ENCODE measurements at places on chromosomes 4 and X.

DNA sequence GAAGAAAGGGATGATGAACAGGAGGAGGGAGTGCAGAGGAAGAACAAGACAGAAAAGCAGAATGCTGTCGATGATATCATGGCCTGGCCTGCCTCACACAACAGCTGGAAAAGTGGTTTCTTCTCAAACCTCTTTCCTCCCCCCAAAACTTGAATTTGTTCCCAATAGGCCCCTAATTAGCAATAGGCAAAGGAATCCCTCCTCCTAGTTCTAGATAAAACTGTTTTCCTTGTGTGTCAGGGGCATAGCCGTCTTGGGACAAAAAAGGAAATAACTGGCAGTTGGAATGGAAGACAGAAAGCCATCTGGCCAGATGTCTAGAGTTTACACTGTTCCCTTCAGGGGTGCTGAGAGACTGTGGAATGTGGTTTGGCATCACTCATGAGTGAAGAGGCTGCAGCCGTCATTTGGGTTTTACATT, 177.8 kb upstream of the C1QTNF7 start:
- DNase-seq = no peak

GRCh38 chr4:87038837-87039615, 104.2 kb downstream of the AFF1 start:
- DNase-seq = no peak

DNA sequence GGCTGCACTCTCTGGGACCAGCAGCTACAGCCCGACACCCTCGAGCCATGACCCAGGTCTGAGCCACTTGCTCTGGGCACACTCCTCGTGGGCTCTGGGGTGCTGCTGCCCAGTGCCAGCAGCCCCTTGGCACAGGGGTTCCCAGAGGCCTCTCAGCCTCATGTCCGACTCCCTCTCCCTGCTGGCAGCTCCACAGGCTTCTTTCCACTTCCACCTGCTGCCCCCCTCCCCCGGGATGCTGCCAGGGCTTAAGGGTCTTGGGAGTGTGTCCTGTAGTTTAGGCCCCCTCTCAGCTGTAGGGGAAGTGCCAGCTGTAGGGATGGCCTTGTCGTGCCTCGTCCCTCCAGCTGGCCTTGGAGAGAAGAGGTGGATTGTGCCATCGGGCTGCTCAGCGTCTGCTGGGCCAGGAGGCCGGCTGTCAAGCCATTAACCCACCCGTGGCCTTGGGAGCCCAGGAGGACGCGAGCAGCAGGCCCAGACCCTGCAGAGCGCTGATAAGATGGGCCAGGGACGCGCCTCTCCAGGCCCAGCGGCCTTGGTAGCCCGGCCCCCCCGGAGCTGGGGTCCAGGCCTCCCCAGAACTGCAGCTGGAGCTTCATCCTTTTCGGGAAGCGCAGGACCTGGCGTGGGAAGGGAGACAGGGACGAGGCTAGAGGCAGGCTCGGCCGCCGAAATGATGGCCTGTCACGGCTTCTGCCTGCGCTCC, 1.0 kb upstream of the USP27X start:
- no peak for DNase-seq

DNA sequence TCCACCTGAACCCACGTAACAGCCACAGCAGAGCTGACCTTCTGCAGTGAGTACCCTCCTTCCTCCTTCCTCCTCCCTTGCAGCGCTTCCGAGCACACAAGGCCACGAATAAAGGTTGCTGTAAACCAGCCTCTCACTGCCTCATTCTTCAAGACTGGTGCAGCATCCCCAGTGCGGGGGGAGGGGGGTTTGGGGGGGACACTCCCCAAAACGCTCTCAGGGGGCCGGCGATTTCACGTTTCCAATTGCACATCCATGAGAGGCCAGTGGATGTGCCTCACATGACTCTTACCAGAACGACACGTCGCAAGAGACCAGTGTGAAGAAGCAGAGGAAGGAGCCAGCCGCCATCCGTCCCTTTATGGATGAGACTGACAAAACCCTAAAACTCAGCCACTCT, 5.2 kb downstream of the DHRSX start:
- DNase-seq = no peak

- peak; percentile 5 for DNase-seq
These were observed 49.2 kb downstream of the ENPP6 start for GRCh38 chr4:184168406-184169019.

DNA sequence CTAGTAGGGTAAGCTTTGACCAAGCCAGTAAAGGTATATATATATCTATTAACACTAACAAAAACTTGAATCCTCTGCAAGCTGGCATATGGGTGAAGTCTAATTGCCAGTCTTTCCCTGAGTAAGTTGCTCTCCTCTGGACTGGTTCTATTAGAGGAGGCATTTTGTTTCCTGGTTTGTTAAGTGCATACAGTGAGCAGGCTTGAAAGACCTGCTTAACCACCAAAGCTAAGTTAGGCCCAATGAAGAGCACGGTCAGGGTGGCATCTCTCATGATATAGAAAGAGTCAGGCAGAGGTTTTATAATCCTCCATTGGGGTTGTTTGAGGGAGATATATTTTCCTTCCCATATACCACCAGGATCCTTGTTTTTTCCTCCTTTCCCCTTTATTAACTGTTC, 9.6 kb upstream of the AREG start:
- no peak for DNase-seq

GRCh38 chrX:47248576-47248975, 15.8 kb downstream of the USP11 start:
- no peak for DNase-seq

GRCh38 chr4:184143770-184144564, 73.7 kb downstream of the ENPP6 start:
- no peak for DNase-seq

DNA sequence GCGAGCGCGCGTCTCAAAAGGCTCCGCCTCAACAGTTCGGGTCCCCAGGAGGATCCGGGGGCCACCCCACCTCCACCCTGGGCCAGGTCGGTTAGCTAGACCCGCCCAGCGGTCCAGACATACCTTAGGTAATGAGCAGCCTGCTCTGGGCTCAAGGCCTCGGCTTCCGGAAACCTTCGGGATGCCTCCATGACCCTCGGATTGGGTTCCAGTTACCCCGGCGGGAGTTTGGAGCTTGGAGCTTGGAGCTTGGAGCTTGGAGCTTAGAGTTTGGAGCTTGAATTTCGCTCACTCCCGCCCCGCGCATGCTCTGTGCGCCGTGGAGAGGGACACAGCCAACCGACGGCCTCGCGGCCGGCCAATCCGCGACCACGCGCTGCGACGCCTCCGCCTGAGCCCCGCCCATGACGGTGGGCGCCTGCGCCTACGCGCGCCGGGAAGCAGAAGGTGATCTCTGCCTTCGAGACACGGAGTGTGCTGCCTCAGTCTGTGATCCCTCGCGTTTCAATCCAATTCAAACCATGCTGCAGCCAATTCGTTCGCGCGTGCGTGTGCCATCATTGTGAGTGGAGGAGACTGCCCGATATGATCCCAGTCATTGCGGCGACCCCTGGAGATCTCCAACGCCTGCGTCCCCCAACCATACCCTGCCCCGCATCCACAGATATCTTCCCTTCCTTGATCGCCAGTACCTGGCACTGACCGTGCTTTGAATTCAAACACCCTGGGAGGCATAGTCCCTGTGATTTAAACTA, at the start of gene ERCC6L:
ERCC6L (minus strand) TSS at position 307 of the 755 bp plus-strand sequence; CDS start at position 191, 116 bp downstream.
- DNase-seq = peak; percentile 57

DNA sequence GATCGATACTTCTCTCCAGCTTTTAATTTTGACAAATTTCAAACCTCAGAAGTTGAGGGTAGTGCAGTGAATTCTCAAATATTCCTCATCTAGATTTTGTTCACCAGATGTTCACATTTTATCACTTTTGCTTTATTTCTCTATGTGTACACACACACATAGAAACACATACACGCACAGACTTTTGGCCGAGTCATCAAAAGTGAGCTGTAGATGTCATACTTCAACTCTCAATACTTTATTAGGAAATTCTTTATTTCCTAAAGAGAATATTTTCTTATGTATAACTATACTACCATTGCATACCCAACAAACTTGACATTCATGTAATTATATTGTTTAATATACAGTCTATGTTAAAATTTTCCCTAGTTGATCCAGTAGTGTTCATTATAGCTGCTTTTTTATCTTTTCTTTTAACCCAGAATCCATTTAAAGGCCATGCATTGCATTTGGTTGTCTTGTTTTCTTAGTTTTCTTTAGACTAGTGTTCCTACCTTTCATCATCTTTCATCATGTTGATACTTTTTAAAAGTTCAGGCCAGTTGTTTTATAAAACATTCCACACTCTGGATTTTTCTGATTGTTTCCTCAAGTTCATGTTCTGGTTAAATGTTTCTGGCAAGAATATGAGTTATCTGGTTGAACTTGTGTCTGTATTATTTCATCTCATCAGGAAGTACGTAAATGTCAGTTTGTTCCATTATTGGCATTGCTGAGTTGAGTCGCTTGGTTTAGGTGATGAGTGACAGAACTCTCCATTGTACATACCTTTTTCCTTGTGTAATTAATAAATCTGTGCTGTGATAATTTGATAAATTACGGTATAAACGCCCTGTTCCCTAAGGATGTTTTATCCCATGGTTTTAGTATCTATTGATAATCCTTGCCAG, 94.1 kb upstream of the TLR2 start:
- DNase-seq = no peak

- DNase-seq = peak; percentile 45
These were observed 47.8 kb upstream of the HSD17B10 start for GRCh38 chrX:53481816-53482465.

- no peak for DNase-seq
These were observed 273.5 kb upstream of the FAM241A start for GRCh38 chr4:111871802-111872201.

DNA sequence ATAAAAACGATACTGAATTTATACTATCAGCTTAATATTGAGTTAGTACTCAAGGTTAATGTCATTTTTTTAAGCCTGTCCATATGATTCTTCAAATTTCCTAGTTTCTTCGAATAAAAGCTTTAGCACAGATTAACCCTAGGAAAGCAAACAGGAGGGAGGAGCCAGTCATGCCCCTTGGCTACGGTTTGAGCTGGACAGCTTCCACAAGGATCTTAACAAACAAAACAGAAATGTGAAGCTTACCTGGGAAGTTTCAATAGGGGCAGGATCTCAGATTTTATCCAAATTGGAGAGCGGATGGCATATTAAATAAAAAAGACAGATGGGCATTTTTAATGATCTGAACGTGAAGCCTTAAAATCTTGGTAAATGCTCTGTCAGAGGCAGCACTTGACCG, 2.3 kb downstream of the NWD2 start:
- no peak for DNase-seq

- peak; percentile 11 for DNase-seq
These were observed 9.7 kb upstream of the GEMIN8 start for GRCh38 chrX:14039344-14039743.

- no peak for DNase-seq
These were observed 39.8 kb upstream of the KLHL13 start for GRCh38 chrX:118156254-118156952.

GRCh38 chr4:87391576-87392054, 627 bp upstream of the HSD17B11 start:
- no peak for DNase-seq

- no peak for DNase-seq
These were observed 13.3 kb downstream of the NKX3-2 start for GRCh38 chr4:13530823-13531624.

GRCh38 chr4:168152837-168153500, 60.6 kb downstream of the ANXA10 start:
- DNase-seq = no peak

- no peak for DNase-seq
These were observed 7.6 kb downstream of the ZIC3 start for GRCh38 chrX:137573324-137574101.

GRCh38 chr4:179586460-179586859, 2144.2 kb upstream of the AGA start:
- no peak for DNase-seq

- no peak for DNase-seq
These were observed 5.7 kb upstream of the PPEF2 start for GRCh38 chr4:75907966-75908365.

- DNase-seq = no peak
These were observed 59.3 kb upstream of the UBQLN2 start for GRCh38 chrX:56503941-56504673.

- peak; percentile 36 for DNase-seq
These were observed 39.3 kb downstream of the CPE start for GRCh38 chr4:165418073-165418472.
